ENCODE measurements at places on chromosomes 4 and X.

- no peak for ATAC-seq
These were observed 131.2 kb downstream of the MAGEB5 start for GRCh38 chrX:26347171-26347570.

GRCh38 chr4:183447646-183448045 is 3.2 kb downstream of the CDKN2AIP start:
- ATAC-seq, result no peak

GRCh38 chr4:138707746-138708677 is 307.6 kb upstream of the NOCT start:
- no peak for ATAC-seq

GRCh38 chrX:44946771-44947170 is 73.8 kb downstream of the KDM6A start:
- ATAC-seq, result no peak

- ATAC-seq, result no peak
These were observed 62.0 kb downstream of the HTRA3 start for GRCh38 chr4:8331575-8331955.

GRCh38 chr4:94504545-94504944 is 52.8 kb downstream of the PDLIM5 start:
- no peak for ATAC-seq

DNA sequence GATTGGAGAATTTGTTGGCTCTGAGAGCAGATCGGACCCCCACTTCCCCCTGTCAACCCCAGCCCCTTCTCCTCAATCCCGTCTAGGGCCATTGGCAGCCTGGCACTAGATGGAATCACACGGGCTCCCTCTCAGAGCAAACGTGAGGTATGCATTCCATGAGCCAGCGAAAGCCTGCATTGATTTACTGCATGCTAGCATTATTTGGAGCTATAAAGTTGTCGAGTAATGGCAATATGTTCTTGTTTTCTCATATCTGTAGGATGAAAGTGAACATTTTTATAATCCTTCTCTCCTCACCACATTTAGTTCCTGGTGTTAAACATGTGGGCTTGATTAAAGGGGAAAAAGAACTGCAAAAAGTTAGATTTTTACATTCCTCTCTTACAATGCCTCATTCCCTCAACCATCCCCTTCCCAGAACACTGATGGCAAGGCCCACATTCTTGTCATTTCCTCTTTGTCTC is 159.2 kb downstream of the SPRY1 start:
- no peak for ATAC-seq

- no peak for ATAC-seq
These were observed 558.9 kb downstream of the SPOCK3 start for GRCh38 chr4:166675411-166675810.

DNA sequence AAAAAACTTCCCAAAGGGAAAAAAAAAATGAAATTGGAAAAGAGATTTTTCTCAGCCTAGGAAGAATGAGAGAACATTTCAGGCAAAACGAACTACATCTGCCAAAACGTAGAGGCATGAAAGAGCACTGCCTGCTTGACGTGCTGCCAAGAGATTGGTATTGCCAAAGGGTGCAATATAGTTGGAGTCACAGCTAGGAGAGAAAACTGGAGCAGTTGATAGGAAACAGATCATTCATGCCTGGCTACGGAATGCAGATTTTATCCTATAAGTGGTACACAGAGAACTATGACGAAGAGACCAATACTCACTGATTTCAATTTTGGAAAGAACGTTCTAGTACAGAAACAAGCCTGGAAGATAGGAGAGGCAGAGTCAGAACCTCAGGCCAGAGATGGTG is 68.4 kb upstream of the IQCM start:
- ATAC-seq, result no peak

- no peak for ATAC-seq
These were observed 61.4 kb upstream of the MAP3K15 start for GRCh38 chrX:19576742-19577141.

DNA sequence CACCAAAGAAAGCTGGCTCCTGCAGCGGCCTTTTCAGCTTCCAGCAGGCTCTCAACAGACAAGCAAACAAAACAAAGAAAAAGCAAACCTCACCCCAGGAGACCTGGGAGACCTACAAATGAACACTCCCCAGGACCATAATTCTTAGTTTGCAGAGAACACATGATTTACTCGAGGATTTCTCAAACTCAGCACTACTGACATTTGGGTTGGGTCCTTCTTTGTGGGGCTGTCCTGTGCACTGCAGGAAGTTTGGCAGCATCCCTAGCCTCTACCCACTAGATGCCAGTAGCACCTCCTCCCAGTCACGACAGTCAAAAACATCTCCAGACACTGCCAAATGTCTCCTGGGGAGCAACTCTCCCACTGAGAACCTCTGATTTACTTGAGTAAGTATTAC is 21.9 kb downstream of the APOO start:
- no peak for ATAC-seq

DNA sequence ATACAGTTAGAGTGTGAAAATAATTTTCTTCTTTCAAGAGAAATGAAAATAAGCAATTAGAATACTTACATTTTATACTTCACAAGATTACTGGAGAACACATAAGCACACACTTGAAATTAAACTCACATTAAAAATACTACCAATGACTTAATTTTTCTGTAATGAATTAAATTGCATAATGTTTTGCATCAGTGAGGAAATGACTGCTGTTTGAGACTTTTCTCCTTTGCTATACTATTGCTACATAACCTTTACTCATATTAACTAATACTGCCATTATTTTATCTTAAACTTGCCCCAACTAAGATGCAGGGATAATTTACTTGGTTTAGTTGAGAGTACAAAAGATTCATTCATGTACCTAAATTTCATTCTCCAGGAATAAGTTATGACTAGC is 590.9 kb downstream of the ARAP2 start:
- ATAC-seq, result no peak

Data from activated T-helper 17 cell treated with anti-CD3 and anti-CD28 coated beads, Interleukin-2, amount 50 U/mL, for 72 hours (primary cell).